ENCODE measurements at places on chromosomes 12 and 14. TPM values are rescaled to one million over a fixed set of nuclear protein-coding genes. Genes with fewer than 3 reads are reported as not detected.

Gene DHRS4L2
- 16.2 TPM for total RNA-seq

Gene CLEC2B
- total RNA-seq = 1.1 TPM

Gene CEBPE
- total RNA-seq = not detected

Gene EFS
- 2.2 TPM for total RNA-seq

Gene SLCO1C1
- total RNA-seq = 0.40 TPM

Gene FOXN4
- total RNA-seq = not detected

Gene THAP2
- 1.2 TPM for total RNA-seq

Gene C12orf50
- not detected for total RNA-seq

Gene PRIM1
- total RNA-seq = 5.0 TPM

Gene APPL2
- total RNA-seq = 14.6 TPM

Gene RPL6
- total RNA-seq = 1,140 TPM

Gene GLT1D1
- total RNA-seq = 0.29 TPM

Gene TMPRSS12
- total RNA-seq = not detected

Gene SYCP3
- not detected for total RNA-seq

Gene SPTB
- 2.3 TPM for total RNA-seq

Gene NPC2
- 59.6 TPM for total RNA-seq

Gene OR4K13
- not detected for total RNA-seq

Gene P2RX2
- total RNA-seq = not detected

Gene SLCO1B1
- not detected for total RNA-seq

Data from pancreas (tissue), 10 donors.